ENCODE measurements at places on chromosomes 5 and 9.
A peak's percentile ranks its signal among the peaks of the same experiment; 100 is the strongest.

- DNase-seq: no peak
Measured at GRCh38 chr5:142225141-142225540, 99.7 kb downstream of the SPRY4 start.

DNA sequence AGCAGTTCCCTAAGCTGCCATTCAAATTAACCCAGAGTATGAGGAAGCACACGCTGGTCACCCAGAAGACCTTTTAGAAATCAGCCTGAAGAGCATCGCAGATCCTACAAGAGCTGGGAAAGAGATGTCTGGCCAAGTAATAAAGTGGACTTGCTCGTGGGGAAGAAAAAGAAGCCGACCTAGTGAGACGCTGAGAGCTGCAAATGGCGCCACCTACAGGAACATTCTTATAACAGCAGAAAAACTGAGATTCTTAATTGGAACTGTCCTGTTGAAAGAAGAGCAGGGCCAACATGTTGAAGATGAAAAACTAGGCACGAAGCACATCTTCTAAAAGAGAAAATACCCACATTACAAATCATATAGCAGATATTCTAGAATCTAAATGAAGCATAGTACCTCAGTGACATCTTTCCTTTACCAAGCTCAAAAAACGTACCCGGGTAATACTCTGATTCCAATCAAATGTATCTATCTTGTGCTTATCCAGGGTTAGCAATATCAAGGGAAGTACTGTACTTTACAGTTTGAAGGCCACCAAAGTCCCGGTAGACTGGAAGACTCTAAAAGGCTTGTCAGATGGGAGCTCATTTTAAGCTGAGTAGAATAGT, 3.9 kb upstream of the GNAQ start:
- DNase-seq: no peak

GRCh38 chr9:114893221-114894010, 37.0 kb downstream of the TNFSF8 start:
- DNase-seq: no peak

- no peak for DNase-seq
Measured at GRCh38 chr5:35919191-35919590, 19.2 kb downstream of the CAPSL start.

DNA sequence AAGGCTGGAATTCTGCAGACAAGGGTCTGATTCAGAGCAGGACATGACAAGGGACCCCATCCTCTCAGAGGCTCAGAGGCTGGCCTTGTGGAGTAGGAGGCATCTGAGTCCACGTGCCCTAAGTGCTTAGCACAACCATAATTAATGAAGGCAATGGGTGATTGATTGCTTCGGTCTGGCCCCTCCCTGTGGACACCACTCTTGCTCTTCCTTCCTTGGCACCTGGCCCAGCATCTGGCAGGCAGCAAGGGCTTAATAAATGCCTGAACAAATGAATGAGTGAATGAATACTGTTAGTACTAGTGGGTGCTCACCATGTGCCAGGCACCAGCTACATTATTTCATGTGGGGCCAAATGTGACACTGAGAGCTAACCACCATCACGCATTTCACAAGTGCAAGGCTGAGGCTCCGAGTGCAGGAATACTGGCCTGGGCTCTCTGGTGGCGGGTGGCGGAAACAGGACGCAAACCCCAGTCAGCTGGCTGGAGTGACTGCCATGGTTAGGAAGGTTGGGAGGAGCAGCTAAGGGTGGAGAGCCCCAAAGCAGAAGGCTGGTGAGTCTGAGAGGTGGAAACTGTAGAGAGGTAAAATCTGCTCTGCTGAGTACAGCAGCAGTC, 53.6 kb downstream of the ASS1 start:
- DNase-seq: no peak

GRCh38 chr5:159211729-159212174, 2.4 kb upstream of the RNF145 start:
- no peak for DNase-seq

DNA sequence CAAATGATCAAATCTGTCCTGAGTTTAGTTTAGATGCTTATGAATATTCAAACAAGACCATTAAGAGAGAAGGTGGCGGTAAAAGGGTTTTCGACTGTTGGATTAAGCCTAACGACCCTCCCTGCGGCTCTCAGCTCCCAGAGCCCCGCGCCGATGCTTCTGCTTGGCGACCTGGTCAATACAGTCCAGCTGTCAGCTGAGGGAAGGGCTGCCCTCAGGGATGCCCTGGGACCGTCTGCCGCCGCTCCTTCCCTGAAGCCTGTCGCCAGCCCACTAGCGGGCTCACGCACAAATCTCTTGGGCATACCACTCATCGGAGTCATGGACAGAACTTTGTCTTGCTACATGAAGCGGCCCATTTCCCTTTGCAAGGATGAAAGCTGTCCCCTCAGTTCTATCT, 136.6 kb upstream of the RAPGEF1 start:
- no peak for DNase-seq

GRCh38 chr9:137552022-137552768, 516 bp downstream of the MRPL41 start:
- DNase-seq: peak; percentile 21

DNA sequence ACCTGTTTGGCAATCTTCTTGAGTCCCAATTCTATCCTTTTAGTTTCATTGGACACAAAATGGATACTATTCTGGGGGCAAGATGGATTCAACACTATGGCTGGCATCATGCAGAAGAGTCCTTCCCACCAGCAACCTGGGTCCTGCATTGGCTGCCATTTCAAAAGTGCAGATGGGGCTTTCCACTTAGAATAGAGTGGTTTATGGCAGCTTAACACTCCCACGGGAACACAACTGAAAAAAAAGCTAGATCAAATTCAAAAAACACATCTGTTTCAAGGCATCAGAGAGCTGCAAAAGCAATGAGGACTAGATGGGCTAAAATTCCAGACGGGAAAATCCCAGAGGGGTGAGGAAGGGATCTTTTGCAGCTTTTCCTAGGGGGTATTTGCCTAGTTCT, 11.2 kb upstream of the HMHB1 start:
- DNase-seq: no peak

- DNase-seq: no peak
Measured at GRCh38 chr9:445033-445432, 230.4 kb downstream of the DOCK8 start.

- no peak for DNase-seq
Measured at GRCh38 chr5:16794269-16794913, 141.7 kb downstream of the MYO10 start.

DNA sequence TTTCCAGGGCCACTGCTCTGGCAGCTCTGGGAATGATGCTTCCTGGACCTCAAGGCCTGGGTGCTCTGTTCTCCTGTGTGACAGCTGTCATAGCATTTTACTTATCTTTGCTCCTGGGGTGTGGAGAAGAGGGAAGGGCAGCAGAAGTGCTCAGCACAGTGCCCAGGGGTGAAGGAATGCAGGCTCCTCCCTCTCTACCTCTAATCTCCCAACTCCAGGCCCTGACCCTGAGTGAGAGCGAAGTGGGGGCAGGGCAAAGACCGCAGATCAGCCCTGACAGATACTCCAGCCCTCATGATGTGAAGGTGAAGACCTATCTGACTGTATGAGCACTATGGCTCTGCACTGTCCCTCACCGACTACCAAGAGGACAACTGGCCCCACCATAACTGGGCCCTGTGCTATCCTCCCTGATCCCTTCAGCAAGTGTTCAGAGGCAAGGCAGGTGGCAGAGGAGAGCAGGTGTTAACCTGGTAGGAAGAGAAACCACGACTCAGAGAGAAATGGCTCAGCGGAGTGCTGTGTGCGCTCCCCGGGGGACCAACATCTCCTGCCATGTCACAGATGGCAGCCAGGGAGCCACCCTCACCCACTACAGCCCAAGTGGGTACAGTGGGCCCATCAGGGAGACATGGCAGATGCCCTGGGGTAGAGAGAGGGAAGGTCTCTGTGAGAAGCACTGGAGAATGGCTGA, 16.8 kb downstream of the ACSL6 start:
- DNase-seq: peak; percentile 29

DNA sequence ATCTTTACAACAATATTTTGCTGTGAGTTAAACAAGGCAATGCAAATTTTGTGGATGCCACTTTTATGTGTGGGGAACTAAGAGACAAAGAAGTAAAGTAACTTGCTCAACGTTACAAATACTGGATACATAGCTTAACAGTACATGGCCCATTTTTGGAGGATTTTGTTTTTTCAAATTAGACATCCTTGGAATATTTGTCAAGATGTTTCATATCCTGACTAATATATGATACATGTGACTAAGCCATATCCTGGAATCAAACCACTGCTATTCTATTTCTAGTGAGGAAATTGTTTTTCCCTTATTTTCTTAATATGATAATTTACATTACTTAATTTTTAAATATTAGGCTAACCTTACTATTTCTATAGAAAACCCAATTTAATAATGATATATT, 529.8 kb downstream of the DMRTA1 start:
- DNase-seq: no peak

GRCh38 chr9:91191411-91192380, 170.0 kb downstream of the AUH start:
- DNase-seq: no peak

Data from CMK (cell line).